ENCODE measurements at places on chromosomes 13 and 19.

- DNase-seq: no peak
Observed at GRCh38 chr19:46469541-46470185, 1.7 kb downstream of the PNMA8A start.

- DNase-seq: no peak
Observed at GRCh38 chr13:77176350-77176749, 149.4 kb upstream of the FBXL3 start.

GRCh38 chr13:52048516-52048915 is 24.0 kb downstream of the UTP14C start:
- DNase-seq: no peak

- DNase-seq: no peak
Observed at GRCh38 chr13:30752201-30752797, 17.0 kb downstream of the ALOX5AP start.

DNA sequence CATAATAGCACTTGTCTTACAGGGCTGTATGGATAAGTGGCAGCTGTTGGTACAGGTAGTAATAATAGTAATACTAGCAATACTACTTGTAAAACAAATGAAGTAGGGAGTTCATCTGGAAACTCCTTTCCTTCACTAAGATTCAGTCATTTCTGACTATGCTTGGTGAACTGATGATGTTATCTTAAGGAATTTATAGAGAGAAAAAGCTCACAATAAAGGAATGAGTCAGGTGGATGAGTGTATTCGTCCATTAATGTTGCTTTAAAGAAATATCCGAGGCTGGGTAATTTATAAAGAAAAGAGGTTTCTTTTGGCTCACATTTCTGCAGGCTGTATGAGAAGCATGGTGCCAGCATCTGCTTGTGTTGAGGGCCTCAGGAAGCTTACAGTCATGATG is 477.3 kb downstream of the KLF12 start:
- peak; percentile 6 for DNase-seq

GRCh38 chr19:9645472-9645871 is 24.4 kb upstream of the ZNF561 start:
- DNase-seq: no peak

DNA sequence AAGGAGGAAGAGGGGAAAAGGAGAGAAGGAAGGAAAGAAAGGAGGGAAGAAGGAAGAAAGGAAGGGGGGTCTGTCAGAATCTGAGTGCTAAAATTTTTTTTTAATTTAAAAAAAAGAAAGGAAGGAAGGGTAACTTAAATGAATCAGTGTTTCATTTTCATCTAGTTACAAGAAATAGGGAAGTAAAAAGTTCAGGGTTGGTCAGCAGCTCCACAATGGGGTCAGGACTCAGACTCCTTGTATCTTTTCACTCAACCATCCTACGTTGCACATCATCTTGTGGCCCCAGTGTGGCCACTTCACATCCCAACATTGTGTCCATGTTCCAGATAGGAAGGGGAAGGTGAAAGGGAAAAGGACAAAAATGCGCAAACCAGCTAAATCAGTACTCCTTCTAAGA is 14.3 kb upstream of the FNDC3A start:
- DNase-seq: no peak

- no peak for DNase-seq
Observed at GRCh38 chr13:68369739-68370138, 1139.6 kb upstream of the PCDH9 start.

GRCh38 chr19:48950830-48951519 is 3.7 kb upstream of the BAX start:
- no peak for DNase-seq

DNA sequence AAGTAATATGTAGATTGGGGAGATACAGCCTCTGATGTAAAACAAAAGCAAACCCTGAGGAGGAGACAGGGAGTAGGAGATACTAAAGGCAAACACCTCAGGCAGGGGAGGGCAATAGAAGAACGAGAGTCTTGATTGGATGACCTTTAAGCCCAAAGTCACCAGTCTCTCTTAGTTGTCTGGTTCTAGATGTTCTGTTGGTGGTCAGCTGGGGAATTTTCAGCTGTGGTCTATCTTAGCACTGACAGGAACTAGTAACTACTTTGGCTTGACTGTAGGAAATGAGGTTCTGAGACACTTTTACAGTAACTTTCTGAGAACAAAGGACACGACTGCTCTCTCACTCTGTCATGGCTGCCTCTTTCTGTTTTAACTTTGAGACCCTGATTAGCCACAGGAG is 290.7 kb upstream of the MIR17HG start:
- DNase-seq: no peak

DNA sequence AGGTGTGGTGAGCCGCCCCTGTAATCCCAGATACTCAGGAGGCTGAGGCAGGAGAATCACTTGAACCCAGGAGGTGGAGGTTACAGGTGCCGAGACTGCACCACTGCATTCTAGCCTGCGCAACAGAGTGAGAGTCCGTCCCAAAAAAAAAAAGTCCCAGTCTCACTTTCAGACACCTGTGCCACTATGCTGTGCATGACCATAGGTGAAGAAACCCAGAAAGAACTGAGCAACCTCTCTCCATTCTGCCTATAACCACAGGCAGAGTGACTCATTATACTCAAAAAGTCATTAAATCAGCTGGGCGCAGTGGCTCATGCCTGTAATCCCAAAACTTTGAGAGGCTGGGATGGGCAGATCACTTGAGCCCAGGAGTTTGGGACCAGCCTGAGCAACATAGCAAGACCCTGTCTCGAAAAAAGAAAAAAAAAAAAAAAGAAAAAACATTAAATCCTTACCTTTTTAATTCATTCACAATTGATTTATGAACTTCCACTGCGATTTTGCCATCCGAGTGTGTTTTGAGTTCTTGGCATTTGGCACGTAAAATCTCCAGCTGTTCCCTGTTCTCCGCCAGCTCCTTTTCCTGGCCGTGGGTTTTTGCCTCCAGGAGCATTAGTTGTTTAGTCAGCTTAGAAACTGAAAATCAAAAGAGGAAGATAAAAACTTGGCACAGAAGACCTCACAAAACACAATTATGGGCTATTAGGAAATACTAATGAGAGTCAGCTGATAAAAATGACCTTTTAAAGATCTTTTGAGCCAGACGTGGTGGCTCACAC is 45.5 kb upstream of the SLC7A9 start:
- no peak for DNase-seq

DNA sequence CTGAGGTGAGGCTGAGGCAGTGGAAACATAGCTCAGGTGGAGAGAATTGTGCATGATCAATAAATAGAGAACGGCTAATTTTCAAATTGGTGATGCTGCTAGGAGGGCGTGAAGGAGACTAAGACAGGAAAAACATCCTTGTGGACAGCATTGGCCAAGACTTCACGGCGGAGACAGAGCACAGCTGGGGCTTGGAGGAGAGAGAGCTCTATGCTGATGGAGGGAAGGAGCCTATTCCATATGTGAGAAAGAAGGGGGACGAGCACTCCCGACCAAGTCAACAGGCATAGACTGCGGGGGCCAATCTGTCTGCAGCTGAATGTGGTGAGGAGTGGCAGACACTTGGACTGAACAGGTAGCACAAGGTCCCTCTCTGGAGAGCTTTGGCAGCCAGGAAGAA is 14.8 kb upstream of the SPATA13 start:
- DNase-seq: no peak

GRCh38 chr19:1725100-1726064 is 27.9 kb upstream of the ONECUT3 start:
- no peak for DNase-seq

- no peak for DNase-seq
Observed at GRCh38 chr13:109369353-109370052, 416.9 kb downstream of the IRS2 start.

- no peak for DNase-seq
Observed at GRCh38 chr13:73995736-73996135, 138.5 kb downstream of the KLF12 start.

DNA sequence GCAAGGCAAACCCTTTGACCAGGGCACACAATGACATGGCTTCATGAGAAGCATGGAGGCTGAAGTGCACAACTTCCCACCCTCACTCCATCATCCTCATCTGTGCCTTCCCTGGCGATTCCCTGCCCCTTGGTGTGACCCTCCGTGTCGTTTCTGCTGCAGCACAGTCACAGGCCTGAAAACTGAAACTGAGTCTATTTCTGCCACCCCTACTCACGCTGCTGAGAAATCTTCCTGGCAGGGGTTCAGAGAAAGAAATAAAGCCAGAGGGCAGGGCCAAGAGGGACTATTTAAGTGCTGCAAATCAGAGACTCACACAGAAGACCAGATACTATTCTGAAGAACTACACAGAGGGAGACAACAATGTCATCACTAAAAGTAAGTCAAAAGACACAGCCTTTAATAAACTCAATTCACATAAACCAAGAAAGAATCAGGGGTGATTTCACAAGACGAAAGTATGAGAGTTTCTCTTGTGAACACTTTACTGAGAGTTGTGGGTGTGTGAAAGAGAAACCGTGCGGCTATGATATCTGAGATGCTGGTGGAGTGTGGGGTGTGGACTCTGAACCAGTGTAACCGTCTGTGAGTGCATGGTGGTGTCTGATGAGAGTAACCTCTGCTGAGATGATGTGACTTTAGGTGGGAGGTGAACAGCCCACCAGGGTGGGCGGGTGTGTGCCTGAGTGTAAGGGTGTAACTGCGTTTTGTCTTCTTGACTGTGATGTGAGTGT is 23.5 kb downstream of the LGALS16 start:
- DNase-seq: no peak

DNA sequence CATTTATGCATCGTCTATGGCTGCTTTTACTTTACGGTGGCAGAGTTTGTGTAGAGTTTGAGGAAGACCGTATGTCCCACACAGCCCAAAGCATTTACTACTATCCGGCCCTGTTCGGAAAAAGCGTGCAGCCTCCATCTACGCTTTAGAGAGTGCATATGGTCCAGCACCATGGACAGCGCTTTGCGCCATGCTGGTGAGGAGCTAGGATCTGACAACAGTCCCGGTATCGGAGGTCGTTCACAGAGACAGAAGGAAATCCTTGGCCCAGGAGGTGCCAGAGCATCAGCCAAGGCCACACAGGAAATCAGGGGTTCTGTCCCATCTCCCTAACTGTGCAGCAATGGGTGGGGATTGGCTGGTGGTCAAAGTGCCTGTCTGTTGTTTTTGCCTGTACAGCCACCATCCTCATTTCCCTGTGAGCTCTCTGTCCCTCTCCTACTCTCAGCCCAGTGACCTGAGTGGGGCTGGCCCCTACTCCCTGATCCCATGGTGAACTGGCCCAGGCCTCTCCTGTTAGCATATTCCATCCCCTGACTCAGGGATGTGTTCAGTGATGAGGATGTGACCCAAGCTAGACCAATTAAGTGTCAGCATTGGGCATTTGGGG is 16.2 kb upstream of the PRODH2 start:
- DNase-seq: no peak

DNA sequence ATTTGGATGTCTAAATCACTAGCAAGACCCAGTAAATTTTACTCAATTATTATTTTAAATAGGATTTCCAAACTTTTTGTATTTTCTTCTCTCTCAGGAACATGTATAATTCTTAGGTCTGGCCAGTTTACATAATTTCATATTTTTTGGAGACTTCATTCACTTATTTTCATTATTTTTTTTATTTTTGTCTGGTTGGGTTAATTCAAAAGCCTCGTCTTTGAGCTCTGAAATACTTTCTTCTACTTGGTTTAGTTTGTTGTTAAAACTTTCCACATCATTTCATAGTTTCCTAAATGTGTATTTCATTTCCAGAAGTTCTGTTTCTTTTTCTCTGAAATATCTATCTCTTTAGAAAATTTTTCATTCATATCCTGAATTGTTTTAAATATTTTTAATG is 322.9 kb upstream of the SPRY2 start:
- no peak for DNase-seq

- no peak for DNase-seq
Observed at GRCh38 chr13:74132776-74133656, 1.2 kb downstream of the KLF12 start.

- no peak for DNase-seq
Observed at GRCh38 chr13:83547043-83547442, 335.2 kb downstream of the SLITRK1 start.

DNA sequence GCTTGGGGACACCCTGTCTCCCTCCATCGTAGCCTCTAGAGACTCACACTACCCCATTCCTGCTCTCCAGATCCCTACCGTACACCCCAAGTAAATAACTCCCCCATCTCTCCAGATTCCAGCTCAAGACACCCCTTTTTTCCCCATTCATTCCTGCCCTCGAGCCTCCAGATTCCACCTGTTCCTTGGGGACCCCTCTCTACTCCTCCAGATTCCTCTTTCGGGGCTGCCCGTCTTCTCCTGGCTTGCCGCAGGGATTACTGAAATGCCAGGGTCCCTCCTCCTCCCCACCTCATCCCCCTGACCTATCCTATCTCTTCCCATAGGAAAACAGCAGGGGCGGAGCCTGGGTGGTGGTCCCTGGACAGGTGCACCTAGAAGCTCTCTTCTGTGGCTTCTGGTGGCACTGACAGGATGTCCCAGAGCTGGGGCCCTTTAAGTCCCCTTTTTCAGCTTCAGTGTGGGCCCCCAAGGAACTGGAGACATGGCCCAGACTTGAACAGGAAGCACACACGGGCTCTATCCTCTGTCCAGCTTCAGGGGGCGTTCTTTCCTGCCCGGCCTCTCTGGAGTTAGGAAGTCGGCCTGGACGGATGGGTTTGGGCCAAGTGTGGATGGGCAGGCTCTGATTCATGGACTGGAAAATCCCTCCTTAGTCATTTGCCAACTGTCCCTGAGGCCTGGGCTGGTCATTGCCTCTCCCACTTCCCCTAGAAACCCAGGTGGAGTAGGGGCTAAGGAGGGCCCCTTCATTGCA is 1.2 kb downstream of the ZSWIM4 start:
- peak; percentile 93 for DNase-seq

DNA sequence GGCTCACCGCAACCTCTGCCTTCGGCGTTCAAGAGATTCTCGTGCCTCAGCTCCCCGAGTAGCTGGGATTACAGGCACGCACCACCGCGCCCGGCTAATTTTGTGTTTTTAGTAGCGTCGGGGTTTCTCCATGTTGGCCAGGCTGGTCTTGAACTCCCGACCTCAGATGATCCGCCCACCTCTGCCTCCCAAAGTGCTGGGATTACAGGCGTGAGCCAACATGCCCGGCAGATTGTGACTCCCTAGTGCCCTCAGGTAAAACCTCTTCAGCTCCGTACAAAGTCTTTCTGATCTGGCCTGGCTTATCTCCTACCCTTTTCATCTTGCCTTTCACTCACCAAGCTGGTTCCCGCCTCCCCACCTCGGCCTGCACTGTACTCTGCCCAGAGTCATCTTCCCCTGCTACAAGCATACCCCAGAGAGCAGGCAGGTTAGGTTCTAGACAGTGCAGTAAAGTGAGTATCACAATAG is 15.0 kb downstream of the BICRA start:
- no peak for DNase-seq

- DNase-seq: no peak
Observed at GRCh38 chr13:22226086-22226485, 555.2 kb downstream of the FGF9 start.

Measured in HS-5 (cell line).